ENCODE measurements at places on chromosomes 16 and 17. TPM values are rescaled to one million over a fixed set of nuclear protein-coding genes. Genes with fewer than 3 reads are reported as not detected.

Gene SLC6A4
- not detected for total RNA-seq

Gene NPIPB8
- total RNA-seq, result not detected

Gene SSTR5
- not detected for total RNA-seq

Gene SMARCE1
- 120 TPM for total RNA-seq

All from sigmoid colon (tissue), 7 donors.